ENCODE measurements at places on chromosomes 2 and 18. TPM values are rescaled to one million over a fixed set of nuclear protein-coding genes. Genes with fewer than 3 reads are reported as not detected.

GRCh38 chr2:40584432-40584831, 132.5 kb upstream of the SLC8A1 start:
- DNase-seq, result no peak

The TMEM237 gene
- 25.9 TPM for total RNA-seq

The APOB gene
- 0.62 TPM for total RNA-seq

GRCh38 chr18:48848641-48849143, 102.1 kb downstream of the SMAD7 start:
- no peak for DNase-seq

The RUFY4 gene
- total RNA-seq, result not detected

- DNase-seq, result no peak
These were observed 167.5 kb downstream of the DYSF start for GRCh38 chr2:71620851-71621251.
